ENCODE measurements at places on chromosomes 11 and 22.

- no peak for DNase-seq
These were observed 13.0 kb downstream of the DNAJB13 start for GRCh38 chr11:73963861-73964260.

GRCh38 chr11:133621611-133622010, 89.3 kb upstream of the OPCML start:
- no peak for DNase-seq

- no peak for DNase-seq
These were observed 5.5 kb downstream of the KMT2A start for GRCh38 chr11:118441770-118442275.

DNA sequence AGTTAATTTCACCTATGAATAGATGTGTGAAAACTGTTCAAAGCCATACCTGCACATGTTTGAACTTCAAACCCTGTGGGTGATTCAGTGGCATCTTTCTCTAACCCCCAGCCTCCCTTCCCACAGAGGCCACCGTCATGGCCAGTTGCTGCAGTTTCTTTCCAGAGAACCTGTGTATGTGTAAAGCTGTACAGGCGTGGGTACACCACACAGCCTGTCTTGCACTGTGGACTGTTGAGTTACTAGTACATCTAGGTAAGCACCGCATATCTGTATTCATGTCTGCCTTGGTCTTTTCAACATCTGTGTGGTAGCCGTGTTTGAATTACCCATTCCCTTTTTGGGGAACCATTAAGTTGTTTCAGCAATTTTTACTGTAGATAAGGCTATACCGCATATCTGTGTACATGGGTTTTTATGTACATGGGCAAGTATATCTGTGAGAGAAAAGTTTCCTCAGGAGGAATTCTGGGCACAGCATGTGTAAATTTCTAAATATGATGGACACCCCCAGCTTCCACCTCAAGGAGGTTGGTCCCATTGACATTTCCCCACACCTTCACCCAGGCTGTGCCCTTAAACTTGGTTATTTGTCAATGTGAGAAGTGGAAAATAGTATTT, 13.9 kb downstream of the NEAT1 start:
- DNase-seq = no peak

GRCh38 chr11:123093739-123094138, 31.8 kb upstream of the HSPA8 start:
- DNase-seq = no peak

- DNase-seq = no peak
These were observed 6.7 kb upstream of the TRIM44 start for GRCh38 chr11:35655856-35656255.

- DNase-seq = no peak
These were observed 60.6 kb downstream of the PLEKHA7 start for GRCh38 chr11:16953663-16954062.

DNA sequence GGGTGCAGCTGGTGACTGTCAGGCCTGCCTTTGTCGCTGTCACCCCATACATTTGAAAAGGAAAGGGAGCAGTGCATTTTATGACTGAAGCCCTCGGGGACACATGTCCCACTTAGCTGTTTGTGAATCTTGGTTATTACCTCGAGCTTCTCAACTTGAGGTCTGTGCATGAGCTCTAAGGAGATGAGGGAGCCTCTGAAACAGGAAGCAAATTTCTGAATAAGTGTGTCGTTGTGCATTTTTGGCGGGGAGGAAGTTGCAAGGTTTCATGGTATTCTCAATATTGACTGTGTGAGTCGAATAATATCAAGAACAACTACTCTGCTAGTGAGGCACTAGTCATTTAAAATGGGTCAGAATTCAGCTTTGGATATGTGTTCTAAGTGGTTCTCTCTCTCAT, 149.7 kb upstream of the PLET1 start:
- DNase-seq = no peak

DNA sequence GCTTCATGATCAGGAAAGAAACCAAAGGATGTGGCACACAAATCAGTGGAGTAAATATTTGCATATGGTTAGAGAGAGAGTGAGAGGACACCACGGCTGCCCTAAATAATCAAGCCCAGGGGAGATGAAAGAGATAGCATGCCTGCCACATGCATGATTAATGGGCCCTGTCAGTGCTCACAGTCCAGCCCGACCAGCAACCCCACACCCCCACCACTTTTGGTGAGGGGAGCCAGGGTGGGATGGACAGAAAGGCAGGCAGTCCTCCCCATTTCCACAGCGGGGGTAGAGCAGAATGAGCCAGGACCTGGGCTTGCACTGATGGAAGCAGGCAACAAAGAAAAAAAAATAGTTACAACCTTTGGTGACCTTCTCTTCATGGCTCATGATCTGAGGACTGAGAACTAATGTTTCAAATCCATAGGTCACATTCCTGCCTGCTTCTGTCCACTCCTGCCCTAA, 545.0 kb downstream of the ETS1 start:
- no peak for DNase-seq

All from T-helper 17 cell (primary cell).